ENCODE measurements at places on chromosomes 1 and 21. TPM values are rescaled to one million over a fixed set of nuclear protein-coding genes. Genes with fewer than 3 reads are reported as not detected.
A peak's percentile ranks its signal among the peaks of the same experiment; 100 is the strongest.

DNA sequence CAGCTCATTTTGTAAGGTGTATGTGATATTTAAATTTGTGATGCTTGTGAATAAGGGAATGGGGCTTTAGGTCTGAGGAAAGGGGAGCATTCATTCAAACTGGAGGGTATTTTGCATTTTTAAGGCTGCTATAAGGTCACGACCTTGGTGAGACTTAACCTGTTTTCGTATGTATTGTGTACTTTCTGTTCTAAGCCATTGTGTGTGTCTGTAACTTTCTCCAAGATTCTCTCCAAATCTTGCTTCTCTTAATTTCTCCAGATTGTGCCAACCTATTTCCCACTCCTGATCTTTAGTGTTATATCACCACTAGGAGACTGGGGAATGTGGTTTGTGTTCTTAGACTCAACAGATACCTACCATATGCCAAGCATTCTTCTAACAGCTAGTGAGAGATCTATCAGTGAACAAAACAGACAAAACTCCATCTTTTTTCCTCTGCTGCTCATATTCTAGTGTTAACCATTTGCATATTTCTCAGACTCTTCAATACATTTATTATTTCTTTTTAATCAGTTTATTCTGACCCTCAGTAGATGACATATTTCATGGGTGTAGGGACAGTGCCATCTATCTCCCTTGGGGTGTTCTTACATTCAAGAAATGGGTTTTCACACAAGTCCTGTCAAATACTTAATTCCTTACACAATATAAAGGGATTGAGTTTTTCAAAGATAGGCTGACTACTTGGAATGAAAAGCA, 27.5 kb downstream of the ATP1B1 start:
- DNase-seq = peak; percentile 37

DNA sequence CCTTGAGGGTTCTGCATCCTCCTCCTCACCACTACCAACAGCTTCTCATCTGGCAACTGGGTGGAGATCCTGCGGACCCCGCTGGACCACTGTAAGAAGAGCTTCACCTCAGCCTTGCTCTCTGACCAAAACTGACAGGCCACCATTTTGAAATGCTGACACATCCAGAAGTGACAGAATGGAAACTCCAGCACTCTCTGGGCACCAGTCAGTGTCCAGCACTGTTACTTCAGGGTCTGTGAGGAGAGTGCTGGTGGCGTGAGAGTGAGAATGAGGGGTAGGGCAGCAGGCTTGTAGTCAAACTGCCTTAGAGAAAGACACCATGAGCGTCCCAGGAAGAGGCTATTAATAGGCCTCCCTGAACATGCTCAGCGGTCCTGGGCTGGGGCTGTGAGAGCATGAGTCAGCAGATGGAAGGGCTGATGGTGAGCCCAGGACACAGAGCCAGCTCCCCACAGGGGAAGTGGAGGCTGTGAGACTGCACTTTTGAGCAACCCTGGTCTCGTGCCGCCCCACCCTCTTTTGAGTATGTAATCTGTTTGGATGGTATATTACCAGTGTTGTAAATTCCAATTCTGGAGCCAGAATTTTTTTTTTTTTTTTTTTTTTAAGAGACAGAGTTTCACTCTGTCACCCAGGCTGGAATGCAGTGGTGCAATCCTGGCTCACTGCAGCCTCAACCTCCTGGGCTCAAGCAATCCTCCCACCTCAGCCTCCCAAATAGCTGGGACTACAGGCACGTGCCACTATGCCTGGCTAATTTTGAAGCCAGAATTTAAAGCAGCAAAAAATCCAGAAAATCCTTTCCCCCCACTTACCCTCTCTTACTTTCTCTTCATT, 34.4 kb upstream of the SLC30A1 start:
- DNase-seq = peak; percentile 43

GRCh38 chr1:230073371-230074035, 6.5 kb downstream of the GALNT2 start:
- no peak for DNase-seq

DNA sequence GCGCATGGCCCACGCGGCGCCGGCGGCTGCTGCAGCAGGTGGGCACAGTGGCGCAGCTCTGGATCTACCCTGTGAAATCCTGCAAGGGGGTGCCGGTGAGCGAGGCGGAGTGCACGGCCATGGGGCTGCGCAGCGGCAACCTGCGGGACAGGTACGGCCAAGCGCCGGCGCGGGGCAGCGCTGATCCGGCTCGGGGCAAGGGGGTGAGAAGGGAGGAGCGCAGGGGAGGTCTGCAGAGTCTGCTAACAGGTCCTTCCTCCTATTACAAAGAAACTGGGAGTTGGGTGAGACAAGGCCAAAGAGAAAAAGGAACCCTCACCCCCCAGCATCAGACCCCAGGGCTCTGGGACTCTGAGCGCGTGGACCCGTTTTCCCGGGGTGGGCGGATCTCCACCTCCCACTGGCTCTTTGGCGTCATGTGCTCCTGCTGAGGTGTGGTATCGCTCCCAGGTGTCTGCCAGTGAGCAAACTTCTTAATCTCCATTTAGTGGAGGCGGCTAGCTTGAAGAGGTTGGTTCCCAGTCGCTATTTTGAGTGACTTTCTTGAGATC, 431 bp downstream of the MTARC1 start:
- peak; percentile 58 for DNase-seq

The COL11A1 gene
- 13.3 TPM for polyA plus RNA-seq

The LCE1B gene
- polyA plus RNA-seq = not detected

- no peak for DNase-seq
Observed at GRCh38 chr1:14561014-14561693, 37.3 kb upstream of the KAZN start.

DNA sequence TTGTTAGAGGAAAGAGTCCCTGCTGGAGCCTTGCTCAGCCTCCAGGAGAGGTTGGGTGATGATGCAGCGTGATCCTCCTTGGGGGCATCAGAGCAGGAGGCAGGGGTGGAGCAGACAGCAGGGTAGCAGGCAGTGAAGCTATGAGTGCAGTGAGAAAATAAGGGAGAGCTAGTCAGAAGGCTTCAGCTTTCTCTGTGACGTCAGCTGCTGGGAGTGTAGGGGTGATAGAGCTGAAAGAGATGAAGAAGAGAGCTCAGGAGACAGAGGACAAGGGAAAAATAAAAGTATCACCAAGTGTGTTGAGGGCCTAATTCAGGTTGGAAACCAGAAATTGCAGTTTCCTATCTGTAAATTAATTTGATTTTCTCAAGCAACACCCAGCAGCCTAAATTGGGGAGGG, 2.2 kb upstream of the ADAM30 start:
- no peak for DNase-seq
